ENCODE measurements at places on chromosomes 2 and 18.

DNA sequence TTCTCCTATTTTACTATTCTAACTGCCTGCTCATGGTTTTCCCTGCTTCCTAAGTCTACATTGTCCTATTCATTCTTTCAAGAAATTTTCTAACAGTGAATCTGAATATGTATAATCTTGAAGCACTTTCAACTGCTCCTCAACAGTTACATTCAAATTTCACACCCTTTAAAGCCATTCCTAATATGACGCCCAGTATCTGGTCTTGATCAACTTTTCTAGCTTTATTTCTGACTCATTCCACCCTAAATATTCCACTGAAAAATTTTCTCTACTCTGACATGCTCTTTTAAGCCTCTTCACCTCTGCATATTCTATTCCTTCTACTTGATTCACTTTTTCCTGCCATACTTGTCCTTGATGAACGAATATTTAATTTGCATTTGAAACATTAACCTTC, 1893.9 kb upstream of the PIK3C3 start:
- no peak for DNase-seq

DNA sequence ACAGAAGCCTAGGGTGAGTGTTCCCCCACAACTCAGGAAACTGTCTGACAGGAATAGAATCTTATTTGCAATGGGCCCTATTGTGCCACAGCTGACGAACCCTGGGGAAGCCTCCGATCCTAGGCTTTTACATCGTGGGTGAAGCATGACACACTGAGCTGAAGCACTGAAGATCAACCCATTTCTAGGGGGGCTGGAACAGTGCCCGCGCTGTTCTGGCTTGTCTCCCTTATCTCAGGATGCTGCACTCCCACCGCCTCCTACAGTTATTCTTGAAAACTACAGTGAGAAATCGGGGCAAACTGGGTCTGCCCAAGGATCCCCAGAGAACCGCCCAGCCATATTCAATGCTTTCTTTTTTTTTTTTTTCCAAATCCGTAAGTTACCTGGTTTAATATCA, 41.1 kb downstream of the NETO1 start:
- DNase-seq = no peak

- DNase-seq = no peak
Measured at GRCh38 chr18:39302481-39302880, 1736.9 kb upstream of the CELF4 start.

- no peak for DNase-seq
Measured at GRCh38 chr2:122411231-122411630, 655.8 kb downstream of the TSN start.

- no peak for DNase-seq
Measured at GRCh38 chr18:50757358-50757757, 62.5 kb downstream of the MRO start.

DNA sequence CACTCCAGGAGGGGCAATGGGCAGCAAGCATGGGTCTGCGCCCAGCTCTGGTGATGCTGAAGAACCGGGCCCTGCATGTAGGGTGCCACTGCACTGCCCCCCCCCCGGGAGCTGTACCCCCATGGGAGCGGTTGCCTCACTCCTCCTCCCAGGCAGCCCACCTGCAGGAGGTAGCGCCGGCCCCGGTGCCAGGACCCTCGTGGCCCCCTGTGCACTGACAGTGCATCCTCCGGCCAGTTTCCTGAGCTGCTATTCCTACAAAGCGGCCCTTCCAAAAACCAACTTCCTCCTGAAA, 109.4 kb downstream of the ZNF516 start:
- DNase-seq = no peak

DNA sequence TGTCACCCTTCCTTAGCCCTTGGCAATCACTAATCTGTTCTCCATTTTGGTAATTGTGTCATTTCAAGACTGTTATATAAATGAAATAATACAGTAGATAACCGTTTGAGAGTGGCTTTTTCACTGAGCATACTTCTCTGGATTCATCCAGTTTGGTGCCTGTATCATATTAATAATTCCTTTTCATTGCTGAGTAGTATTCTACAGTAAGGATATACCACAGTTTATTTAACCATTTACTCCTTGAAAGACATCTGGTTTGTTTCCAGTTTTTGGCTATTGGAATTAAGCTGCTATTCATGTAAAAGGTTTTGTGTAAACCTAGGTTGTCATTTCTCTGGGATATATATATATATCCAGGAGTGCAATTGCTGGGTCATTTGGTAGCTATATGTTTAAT, 44.6 kb upstream of the TGFA start:
- no peak for DNase-seq

GRCh38 chr2:29062371-29062770, 12.0 kb downstream of the PCARE start:
- no peak for DNase-seq

GRCh38 chr2:122531290-122532071, 776.0 kb downstream of the TSN start:
- DNase-seq = no peak

DNA sequence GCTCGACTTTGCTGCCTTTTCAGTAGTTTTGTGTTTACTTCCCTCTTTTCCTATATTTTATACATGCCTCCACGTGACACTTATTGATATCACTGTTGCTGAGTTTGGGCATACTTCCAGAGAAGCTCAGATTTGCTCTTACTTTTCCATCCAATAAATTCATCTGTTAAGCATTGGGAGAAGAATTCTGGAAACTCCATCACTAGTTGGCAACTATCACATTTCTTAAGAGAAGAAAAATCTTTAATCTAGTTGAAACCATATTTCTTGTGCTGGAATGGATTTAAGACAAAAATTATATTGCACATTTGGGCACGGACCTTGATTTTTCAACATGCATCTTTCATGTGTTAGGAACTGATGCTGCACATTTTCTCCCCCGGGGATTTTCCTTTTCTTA, 52.6 kb upstream of the CPO start:
- no peak for DNase-seq

- no peak for DNase-seq
Measured at GRCh38 chr18:44502790-44503189, 177.9 kb upstream of the SETBP1 start.

DNA sequence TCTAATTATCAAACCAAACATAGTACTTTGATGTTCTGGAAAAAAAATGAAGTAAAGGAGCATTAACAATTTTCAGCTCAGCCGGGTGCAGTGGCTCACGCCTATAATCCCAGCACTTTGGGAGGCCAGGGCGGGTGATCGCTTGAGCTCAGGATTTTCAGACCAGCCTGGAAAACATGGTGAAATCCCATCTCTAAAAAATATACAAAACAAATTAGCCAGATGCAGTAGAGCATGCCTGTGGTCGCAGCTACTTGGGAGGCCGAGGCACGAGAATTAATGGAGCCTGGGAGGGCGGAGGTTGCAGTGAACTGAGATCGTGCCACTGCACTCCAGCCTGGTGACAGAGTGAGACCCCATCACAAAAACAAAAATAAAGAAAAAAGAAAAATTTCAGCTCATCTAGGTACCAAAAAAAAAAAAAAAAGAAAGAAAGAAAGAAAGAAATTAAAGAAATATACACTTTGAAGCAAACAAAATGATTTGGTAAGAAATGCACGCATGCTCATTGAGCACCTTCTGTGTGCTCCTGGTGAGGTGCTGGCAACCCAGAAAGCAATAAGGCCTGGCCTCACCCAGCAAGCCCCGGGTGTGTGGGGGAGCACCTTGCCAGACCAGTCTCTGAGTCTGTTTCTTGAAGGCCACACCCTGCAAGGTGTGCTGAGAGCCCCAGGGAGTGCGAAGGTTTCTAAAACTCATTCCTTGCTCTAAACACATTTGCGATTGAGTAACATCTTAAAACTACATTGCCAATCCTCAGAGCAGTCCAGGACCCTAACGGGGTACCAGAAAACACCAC, 133.5 kb downstream of the TFCP2L1 start:
- no peak for DNase-seq

DNA sequence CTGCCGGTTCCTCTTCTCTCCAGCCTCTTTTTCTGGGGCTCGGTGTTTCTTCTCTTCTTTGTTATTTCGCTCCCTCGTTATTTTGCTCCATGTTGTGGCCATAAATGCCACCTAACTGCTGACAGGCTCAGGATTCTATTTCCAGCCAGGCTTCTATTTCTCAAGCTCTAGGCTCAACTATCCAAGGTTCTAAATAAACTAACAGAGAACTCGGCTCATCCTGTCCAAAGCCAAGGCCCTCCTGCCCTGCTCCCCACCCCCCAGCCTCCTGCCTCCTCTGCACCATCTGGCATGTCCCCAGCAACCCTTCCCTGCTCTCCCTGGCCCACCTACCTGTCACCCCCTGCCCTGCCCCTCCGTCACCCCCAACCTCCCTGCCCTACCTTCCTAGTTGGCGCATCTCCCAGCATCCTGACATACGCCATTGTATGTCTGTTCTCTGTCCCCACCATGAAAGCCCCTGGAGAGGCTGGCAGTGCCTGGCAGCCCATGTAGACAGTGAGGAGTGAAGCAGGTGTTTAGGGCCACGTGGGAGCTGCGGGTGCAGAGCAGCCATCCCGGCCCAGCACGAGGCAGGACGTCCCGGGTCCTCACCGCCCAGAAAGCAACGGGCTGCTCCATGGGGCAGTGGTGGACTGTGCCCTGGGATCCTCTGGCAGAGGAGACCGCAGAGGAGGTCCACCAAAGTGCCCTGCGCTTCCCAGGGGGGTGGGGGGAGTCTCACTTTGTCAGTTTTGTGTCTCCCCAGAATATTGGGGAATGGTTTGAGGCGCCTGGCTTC, 186.9 kb downstream of the TWIST2 start:
- no peak for DNase-seq

GRCh38 chr2:162058973-162059668, 14.9 kb downstream of the DPP4 start:
- no peak for DNase-seq

- no peak for DNase-seq
Measured at GRCh38 chr2:197157879-197158537, 152.6 kb downstream of the ANKRD44 start.

GRCh38 chr2:152433289-152433688, 98.3 kb downstream of the FMNL2 start:
- no peak for DNase-seq

GRCh38 chr2:223877721-223878410, 40.5 kb upstream of the AP1S3 start:
- no peak for DNase-seq

DNA sequence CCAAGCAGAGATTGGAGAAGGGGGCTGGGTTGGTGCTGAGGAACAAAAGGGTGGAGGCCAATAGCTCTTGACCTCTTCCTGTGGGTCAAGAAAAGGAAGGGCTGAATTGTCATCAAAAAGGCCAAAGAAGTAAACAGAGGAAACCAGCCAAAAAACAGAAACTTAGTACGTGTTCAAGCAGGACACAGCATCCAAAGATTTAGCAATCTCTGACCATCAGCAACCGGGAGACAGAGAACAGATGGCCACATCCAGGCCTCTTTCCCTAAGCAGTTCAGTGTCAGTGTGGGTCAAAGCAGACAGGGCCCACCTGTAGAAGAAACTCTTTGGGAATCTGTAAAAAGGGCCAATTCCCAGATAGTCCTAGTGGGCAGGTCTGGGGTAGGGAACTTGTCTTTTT, 2.9 kb downstream of the DNPEP start:
- DNase-seq = no peak

- DNase-seq = no peak
Measured at GRCh38 chr2:150549381-150549780, 61.9 kb upstream of the RND3 start.

GRCh38 chr18:56639571-56639970, 1.2 kb upstream of the TXNL1 start:
- DNase-seq = no peak

- DNase-seq = no peak
Measured at GRCh38 chr2:20091305-20091991, 40.0 kb upstream of the LAPTM4A start.

GRCh38 chr2:19321946-19322345, 36.5 kb downstream of the OSR1 start:
- DNase-seq = no peak

DNA sequence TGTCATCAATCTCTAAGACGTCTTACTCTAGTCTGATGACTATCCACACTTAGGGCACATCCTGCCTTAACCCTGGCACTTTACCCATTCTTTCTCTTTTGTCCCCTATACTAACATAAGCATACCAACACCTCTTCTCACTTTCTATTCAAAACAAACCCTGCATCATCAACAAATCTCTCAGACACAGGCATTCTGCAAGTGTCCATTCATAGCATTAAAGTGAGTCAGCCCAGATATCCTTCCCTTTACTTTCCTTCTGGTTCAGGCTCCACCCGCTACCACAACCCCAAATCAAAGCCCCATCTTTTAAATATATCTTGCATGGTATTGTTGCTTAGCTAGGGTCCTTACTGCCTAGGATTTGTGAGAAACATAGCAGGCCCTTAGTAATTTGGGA, 3.8 kb downstream of the GRB14 start:
- DNase-seq = no peak

DNA sequence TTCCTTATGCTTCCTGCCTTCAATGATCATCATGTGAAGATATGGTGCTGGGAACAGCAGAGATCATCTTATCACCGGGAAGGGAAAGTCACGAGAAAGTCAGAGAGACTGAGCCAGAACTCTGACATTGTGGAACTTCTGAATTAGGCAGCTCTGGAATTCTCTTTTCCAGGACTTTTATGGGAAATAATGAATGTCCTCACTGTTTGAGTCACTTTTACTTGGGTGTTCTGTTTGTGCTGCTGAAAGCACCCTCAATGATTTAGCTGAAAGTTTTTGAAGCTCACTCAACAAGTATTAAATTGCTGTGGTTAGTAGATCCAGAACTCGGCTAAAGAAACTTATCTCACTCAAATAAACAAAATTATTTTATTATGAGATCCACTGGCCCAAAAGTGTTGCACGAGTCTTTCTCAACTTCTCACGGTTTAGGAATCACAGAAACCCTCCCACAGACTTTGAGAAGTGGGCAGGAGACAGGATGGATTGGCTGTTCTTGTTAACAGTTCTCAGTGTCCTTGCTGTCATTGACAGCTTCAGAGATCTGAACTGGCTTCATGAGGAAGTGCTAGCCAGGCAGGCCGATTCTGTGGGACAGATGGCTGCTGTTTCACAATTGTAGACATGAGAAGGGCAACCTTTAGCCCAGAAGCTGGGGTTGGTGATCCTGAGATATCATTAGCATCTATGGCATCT, 26.4 kb upstream of the ATRAID start:
- no peak for DNase-seq

DNA sequence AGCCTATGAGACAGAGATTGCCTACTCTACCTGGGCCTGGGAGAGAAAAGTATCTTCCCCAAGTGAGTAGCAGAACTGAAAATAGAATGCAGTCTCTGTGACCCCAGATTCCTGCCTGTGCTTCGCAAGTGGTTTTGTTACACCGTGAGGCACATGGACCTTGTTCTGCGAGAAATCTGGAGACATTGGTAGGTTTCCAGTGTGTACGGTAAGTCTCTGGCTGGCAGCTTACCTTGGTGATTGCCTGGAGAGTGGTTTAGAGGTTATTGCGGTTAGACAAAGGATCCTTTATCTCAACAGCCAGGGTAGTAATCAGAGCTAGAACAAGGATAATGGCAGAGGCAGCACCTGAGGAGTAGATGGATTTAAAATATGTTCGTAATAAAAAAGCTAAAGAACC, 606.0 kb upstream of the GCFC2 start:
- DNase-seq = no peak

DNA sequence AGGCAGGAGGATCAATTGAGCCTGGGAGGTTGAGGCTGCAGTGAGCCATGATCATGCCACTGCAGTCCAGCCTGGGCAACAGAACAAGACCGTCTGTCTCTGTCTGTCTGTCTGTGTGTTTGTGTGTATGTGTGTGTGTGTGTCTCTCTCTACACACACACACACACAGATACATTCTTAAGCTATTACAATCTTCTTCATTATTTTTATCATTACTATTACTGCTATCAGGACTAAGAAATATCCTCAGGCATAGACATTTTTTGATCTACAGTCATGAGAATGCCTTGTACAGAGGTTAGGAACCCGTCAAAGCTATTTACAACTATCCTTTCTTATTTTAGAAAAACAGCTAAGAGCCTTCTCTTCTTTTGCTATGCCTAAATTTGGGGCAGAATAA, 207.4 kb downstream of the NEDD4L start:
- no peak for DNase-seq

All from right renal pelvis (tissue), 4 donors.